IMR-90 (cell line): ENCODE measurements at places on chromosomes 12 and 14. TPM values are rescaled to one million over a fixed set of nuclear protein-coding genes. Genes with fewer than 3 reads are reported as not detected.

The ZNF410 gene
- total RNA-seq, result 73.9 and 89.1 TPM in 2 replicates

The SUOX gene
- total RNA-seq, result 13.1 and 19.4 TPM in 2 replicates

The CPSF2 gene
- 30.6 and 51.7 TPM in 2 replicates for total RNA-seq

The PAPLN gene
- total RNA-seq, result 0.28 and 0.36 TPM in 2 replicates

The CIROP gene
- 0.28 and 0.36 TPM in 2 replicates for total RNA-seq

The NRIP2 gene
- 0.18 and 0.28 TPM in 2 replicates for total RNA-seq

The ACSM4 gene
- not detected in 2 replicates for total RNA-seq

DNA sequence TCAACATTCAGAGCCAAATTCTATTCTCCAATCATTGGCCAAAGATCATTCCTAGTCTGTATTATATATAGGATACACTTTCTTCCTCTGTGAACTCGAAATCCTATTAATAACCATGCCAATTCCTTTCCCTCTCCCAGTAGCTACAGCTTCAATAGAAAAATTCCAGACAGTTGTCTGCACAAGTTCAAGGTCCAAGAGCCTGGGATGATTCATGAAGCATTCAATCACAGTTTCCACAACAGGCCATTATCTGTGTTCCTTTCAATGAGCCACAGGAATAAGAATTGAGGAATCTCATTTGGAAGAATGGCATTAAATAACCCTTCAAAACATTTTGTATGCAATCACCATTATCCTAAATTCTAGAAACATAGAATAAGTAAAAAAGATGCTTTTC lies 437.4 kb downstream of the RMST start:
- no peak for DNase-seq

DNA sequence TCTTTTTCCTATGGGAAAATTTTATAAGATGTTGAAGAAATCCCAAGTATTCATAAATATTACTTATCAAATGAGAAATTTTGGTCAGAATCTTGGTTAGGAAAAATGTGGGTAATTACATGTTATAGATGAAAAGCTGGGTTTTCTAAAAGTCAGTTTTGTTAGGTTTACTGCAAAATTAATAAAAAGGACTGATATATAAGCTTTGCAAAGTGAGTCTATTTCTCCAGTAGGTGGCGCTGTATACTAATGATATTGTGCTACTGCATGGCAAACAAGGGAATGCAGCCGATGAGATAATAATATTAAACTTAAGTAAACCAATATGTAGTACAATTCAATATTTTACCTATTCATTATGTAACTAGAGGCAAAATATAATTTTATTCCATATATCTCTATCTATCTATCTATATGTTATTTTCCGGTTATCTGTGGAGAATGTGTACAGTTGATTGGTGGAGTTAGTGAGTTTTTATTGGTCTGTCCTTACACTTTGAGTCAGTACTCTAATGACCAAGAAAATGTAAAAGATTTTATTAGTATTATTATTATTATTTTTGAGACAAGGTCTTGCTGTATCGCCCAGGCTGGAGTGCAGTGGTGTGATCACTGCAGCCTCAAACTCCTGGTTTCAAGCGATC lies 32.9 kb downstream of the MIPOL1 start:
- DNase-seq, result peak; percentile 77

- DNase-seq, result no peak
Measured at GRCh38 chr14:64572386-64573104, 22.8 kb downstream of the PPP1R36 start.

DNA sequence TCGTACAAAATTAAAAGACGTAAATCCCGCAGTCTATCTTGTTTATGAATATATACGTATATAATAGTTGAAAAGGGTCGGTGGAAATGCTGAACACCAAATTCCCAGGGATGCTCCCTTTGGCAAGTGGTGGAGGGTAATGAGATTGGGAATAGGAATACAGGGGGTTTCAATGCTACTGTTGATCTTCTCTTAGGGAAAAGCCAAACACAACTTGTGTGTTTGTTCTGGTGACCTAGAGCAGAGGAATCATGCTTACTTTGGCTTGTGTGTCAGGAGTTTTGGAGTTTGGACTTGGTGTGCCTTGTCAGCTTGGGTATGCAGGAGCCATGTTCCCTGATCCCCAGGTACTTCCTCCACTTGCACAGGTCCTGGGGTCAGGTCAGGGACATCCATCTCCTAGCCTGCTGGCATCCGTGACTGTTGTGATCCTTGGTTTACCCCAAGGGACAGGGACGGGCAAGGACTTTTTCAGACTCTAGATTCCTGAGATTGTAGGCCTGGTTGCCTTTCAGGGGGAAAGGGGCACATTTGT lies 4.1 kb downstream of the SLC10A1 start:
- DNase-seq, result no peak

- peak; percentile 90 for DNase-seq
Measured at GRCh38 chr14:44895716-44896115, 66.0 kb downstream of the KLHL28 start.

DNA sequence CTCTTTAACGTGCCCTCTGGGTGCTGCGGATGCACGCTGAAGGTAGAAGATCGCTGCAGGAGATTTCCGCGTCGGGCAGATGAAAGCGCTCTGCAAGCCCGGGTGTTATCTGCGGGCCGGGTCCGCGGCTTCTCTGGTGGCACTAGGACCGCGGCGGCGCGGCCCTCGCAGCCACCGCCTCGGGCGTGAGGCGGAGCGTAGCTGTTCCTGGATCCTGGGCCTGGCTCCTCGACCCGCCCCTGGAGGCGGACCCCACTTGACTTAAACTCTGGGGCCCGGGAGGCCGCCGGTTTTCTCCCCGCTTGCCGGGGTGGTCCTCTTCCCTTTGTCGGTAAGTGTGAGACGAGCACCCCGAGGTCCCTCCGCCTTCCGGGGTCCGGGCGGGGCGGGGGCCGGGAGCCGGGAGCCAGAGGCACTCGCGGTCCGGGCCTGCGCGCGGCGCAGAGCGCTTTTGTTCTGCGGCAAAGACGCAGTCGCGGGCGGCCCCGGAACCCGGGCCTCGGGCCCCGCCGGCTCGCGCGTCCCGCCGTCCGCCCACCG lies at the start of gene RESF1:
RESF1 (plus strand) TSS at position 255 of the 540 bp plus-strand sequence. CDS start 21,541 bp downstream, outside the sequence.
- DNase-seq, result peak; percentile 76

- no peak for DNase-seq
Measured at GRCh38 chr14:33928895-33929294, 22.0 kb downstream of the EGLN3 start.

DNA sequence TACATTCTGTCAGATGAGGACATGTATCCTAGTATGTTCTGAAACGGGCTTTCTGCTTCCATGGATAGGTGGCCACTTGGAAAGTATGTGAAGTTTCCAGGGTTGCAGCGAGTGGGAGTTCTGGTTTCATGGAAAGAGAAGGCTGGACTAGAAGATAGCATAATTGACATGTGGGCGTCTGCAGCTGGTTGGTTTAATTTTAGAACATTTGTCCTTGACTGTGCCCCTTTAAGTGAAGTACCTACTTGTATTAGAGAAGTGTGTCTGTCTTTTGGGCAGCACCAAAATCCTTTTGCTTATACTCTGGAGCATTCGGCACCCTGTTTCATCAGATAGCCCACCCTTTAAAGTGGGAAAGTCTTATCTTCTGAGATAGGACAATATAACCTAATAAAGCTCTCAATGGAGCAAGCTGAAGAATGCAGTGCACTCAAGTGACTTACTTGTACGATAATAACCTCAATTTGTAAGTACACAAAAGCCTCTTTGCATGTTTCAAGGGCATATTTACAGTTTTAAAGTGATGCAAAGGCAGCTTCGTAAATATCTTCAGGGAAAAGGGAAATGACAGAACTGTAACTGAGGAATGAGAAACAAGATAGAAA lies 35.2 kb downstream of the NTN4 start:
- no peak for DNase-seq

DNA sequence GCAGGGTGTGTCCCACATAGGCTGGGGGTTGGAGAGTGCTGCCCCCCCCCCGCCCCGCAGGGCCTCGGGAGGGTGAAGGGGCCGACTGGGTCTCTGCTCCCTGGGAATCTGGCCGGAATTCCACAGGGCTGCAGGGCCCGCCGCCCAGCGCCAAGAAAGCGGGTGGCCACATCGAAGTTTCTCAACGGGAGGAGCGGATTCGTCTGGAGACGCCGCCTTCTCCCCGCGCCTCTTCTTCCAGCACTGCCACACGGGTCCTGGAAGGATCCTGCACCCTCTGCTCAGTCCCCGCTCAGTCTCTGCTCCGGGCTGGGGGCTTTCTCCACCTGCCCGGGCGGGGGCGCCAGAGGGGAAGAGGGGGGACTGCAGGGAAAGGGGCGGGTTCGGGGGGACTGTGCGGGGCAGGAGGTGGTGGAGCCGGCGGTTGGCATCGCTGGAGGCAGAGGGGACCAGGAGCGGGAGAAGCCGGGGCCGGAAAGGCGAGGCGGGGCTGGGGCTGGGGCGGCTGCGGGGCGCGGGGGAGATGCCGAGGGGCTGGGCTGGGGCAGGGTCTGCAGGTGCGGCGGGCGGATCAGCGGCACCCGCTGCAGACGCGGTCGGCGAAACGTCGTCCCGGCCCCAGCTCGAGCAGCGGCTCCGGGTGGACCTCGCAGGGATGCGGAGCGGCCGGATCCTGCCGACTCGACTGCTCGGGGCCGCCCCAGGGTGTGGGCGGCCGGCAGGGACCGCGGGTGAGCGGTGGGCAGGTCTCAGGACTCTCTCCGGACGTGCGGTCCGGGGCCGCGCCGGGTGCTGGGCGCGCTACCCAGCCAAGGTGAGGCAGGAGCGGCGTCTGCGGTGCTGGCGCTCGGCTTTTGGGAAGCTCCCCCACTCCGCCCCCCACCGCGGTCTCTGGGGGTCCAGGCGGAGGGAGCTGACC lies 811.4 kb upstream of the TMEM132C start:
- DNase-seq, result no peak

DNA sequence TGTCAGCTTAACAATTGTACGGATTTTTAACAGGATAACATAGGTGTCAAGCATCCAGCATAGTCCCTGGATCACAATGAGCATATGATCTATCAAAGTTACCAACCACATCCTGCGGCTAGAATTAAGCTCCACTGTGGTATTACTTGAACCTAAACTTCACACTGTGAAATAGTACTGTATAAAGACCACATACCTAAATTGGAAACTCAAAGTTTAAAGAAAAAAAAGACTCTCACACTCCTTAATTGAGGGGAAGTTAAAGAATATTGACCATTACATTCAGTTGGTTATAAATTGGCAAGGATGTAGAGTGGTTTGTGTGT lies 133.0 kb upstream of the PZP start:
- no peak for DNase-seq

DNA sequence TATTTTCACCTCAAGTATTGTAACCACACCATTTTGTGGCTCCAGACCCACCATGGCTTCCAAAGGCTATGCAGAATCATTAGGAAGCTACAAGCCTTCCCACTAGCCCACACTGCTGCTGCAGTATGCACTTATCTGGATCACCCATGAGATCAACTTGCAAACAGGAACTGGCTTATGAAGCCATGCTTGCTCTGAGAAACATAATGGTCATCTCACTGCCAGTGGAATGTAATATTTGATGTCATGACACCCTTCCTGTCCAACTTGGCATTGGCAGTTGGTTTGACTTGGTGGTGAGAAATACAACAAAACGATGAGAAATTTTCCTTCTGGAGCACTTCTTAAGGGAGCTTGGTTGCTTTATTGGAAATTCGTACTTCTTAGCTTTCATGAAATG lies 69.3 kb upstream of the FRMD6 start:
- peak; percentile 31 for DNase-seq

- no peak for DNase-seq
Measured at GRCh38 chr12:96170328-96170727, 23.8 kb upstream of the ELK3 start.

DNA sequence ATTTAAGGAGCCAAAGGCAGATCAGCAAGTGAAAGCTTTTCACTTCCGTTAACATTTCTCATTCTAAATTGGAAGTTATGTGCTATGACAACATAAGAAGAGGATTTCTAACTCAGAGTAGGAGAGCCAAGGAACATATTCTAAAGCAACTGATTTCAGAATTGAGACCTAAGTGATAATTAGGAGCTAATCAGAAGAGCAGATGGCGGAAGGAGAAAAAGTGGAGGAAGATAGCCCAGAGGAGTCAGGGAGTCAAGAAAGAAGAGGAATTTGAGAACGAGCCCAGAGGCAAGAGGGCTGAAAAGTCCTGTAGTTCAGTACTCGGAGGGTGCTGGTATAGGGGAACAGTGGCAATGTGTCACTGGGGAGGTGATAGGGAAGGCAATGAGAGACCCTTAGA lies 162.4 kb downstream of the CNTN1 start:
- no peak for DNase-seq

GRCh38 chr12:29220632-29221336 lies 71.7 kb downstream of the FAR2 start:
- DNase-seq, result no peak

DNA sequence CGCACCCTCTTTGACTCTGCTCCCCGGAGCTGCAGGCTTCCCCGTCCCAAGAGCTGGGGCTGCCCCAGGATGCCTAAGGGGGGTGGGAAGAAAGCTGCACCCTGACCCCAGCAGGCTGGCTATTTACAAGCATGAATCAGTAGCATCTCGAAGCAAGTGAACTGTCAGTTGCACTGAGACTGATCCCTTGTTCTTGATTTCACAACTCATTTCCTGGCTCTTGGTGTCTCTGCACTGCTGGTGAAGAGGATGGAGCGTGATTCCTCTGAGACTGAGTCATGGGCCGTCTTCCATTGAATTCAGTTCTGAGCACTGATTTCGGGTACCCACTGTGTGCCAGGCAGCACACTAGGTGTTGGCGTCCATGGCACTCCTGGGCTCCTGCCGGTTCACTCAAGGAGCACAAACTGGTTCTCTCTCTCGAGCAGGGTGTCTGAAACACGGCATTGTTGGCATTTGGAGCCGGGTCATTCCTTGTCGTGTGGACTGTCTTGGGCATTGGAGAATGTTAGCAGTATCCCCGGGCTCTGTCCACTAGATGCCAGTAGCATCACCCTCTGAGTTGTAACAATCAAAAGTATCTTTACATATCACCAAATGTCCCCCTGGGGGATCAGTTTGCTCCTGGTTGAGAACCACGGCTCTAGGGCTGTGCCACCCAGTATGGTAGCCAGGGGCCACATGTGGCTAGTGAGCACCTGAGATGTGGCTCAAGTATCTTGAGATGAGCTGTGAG lies 86.9 kb downstream of the RIN3 start:
- peak; percentile 87 for DNase-seq

DNA sequence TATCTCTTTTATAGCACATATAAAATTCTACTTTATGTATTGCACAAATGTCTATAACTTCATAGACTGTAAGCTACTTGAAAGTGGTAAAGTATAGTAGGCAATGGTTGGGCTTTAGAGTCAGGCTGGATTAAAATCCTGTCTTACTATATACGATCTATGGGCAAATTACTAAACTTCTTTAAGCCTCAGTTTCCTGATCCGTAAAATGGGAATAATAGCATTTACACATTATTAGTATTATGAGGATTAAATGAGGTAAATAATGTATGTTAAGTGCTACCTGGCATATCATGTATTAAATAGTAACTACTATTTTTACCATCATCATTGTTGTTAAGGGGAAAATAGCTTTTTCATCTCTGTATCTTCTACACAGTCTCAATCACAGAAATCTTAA lies 14.4 kb downstream of the POLE2 start:
- DNase-seq, result no peak

DNA sequence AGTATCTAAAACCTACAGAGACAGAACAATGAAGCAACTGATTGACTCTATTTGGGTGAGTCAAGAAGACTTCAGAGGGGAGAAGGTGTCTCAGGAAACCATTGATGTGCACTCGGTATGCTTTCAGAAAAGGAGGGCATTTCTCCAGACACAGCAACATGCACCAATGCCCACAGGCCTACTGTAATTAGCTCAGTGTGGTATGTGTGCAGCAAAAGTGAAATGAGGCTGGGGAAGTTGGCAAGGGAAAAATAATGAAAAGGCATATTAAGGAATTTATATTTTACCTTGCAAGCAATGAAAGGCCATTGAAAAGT lies 158.4 kb upstream of the GRIP1 start:
- no peak for DNase-seq

- peak; percentile 3 for DNase-seq
Measured at GRCh38 chr14:86510491-86510890, 980.5 kb downstream of the FLRT2 start.
